ENCODE measurements at places on chromosomes 5 and 9. TPM values are rescaled to one million over a fixed set of nuclear protein-coding genes. Genes with fewer than 3 reads are reported as not detected.

PCDHGC4 gene
- total RNA-seq, result 22.2 TPM

DNA sequence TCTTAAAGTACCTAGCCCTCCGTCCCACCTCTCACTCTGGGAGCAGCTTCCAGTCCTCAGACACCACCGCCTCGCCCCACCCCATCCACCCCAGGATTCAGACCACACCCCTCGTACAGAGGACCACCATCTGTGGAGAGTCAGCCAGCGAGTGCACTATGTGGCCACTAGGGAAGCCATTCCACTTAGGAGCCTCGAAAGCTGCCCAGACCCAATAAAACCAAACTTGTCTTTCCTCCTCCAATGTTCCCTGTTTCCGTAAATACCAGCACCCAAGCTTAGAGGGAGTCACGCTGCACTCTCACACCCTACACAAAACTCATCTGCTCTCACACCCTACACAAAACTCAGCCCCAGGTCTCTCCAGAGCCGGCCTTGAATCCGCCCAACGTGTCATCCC is 1.9 kb downstream of the GCNT4 start:
- DNase-seq, result no peak

- no peak for DNase-seq
Observed at GRCh38 chr5:93186076-93186682, 394.8 kb downstream of the NR2F1-AS1 start.

GRCh38 chr5:178396796-178397720 is 164.5 kb upstream of the PHYKPL start:
- DNase-seq, result peak; percentile 6

DNA sequence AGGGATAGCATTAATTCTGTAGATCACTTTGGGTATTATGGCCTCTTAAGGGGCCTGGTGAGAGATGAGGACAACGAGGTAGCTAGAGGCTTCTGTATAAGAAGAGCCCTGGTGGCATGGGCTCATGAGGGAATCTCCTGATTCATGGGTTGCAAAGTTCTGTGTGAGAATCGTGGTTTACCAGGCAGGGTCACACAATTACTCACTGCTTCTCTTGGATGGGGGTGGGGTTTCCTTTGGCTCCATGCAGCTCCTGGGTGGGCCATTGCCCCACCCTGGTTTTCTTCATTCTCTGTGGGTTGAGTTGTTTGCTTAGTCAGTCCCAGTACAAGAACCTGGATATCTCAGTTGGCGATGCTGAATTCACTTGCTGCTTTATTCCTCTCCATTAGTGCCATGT is 30.9 kb upstream of the TNFSF15 start:
- no peak for DNase-seq

C5orf52 gene
- not detected for total RNA-seq

DNA sequence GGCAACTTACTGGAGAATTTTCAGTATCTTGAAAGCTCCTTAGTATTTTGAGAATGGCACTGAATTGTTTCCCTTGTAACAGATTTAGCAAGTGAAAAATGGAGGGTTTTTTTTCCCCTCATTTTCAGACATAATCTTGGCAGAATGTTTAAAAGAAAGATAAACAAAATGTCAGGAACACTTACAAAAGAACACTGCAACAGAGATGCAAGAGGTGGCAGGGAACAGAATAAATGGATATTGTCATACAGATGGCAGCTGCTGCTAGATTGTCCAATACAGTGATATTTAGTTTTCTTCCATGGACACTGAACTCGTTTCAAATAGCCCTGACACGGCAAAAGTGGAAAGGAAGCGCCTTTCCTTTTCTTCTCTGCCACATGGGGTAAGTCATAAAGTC is 76.9 kb upstream of the ZNF608 start:
- no peak for DNase-seq

DNA sequence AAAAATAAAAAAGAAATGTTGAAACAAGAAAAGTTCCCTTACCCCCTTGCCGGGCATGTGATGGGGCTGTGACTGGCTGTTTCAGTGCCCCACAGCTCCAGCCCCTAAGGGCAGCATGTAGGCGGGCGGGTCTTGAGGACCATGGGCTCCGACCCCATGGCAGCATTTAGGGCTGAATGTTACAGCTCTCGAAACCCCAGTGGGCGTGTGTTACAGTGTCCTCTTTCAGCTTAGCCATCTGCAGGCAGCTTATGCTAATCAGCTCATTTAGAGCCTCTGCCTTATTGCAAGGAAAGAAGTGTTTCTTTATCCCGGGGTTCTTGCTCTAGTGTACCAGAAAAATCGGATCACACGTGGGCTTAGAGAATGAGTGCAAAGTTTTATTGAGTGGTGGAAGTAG is 497.4 kb upstream of the CYLC2 start:
- no peak for DNase-seq

DNA sequence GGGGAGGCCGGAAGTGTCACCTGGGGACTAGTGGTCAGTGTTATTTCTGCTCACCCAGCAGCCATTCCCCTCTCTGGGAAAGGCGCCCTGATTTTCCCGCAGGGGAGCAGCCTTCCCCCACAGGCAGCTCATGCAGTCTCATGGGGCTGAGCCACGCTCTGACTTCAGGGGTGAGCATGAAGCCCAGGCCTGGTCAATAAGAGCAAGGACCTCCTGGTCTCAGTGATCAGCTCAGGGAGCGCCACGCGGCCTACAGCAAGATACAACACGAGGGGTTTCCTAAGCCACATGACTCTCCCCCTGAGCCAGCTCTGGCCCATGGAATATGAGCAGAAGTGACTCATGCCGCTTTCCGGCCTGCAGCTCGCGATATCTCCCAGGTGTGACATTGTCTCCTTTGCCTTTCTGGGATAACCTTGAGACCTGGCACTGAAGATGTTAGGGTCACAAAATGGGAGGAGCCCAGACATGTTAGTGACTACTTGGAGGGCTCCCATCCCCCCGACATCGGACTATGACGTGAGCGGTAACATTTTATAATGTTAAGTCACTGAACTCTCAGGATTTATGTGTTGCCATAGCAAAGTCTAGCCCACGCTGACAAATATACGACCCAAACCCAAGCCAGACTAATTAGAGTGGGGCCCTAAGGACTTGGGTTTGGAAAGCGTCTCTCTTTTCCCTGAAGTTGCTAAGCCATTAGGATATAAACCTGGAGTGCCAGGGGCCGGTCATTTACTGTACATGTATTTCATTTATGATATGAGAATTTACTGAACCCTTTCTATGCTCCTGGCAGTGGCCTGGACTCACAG is 46.5 kb upstream of the GFPT2 start:
- DNase-seq, result no peak

C5orf34 gene
- total RNA-seq, result 4.8 TPM

- DNase-seq, result no peak
Observed at GRCh38 chr9:69122549-69123141, 51.4 kb upstream of the TJP2 start.

GRCh38 chr9:10911373-10911772 is 298.6 kb upstream of the PTPRD start:
- no peak for DNase-seq

DNA sequence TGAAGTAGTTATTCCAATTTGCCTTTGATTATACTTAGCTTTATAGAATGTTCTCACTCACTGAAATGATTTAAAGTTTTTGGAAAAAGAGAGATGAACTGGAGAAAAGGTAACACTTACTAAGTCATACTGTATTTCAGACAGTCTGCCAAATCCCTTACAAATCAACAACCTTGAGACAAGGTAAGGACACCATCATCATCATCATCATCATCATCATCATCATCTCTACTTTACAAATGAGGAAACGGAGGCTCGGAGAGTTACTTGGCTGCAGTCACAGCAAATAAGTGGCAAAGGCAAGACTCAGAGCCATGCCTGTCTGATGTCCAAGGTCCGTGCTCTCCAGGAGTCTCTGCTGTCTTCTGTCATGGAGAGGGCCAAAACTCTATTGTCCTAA is 9.4 kb downstream of the GDA start:
- no peak for DNase-seq

PCDHB9 gene
- total RNA-seq, result 7.0 TPM

DNA sequence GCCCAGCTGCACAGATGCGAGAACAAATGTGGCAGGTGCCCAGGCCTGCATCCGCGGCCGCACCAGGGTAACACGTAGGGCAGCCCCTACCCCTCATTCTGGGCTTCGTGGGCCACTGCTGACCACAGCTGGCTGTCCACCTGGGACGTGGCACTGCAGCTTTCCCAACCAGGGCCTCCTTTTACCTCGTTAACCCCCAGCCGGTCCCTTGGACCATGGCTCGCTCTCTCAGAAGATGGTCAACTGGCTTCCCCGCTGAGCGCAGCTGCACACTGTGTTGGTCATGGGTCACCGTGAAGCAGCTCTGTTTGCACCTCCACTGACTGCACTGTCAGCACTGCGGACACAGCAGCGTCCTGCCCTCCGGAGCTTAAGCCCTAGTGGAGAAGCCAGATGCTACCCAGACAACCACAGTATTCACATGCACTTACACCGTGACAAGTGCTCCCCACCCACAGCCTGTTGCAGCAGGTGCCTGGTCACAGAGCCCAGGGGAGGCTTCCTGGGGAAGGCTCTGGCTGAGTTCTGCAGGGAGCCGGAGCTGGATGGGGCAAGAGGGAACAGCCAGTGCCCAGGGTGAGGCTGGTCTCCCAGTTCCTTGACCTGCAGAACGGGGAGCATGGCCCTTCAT is 10.5 kb upstream of the PLEKHG4B start:
- DNase-seq, result no peak

DNA sequence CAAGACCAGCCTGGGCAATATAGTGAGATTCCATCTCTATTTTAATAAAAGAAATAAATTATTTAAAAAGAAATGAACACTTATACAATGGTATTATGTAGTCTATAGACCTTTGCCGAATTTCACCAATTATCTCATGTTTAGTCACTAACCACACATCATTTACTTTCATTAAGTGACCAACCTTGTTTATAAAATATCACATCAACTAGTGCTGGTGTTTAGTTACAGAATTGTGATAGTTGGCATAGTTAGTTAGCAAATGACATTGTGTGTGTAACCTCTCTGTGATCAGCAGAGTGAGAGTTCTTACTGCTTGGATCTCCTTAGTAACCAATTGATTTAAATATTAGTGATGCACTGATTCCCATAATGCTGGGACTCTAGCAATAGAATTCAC is 71.8 kb downstream of the PRR16 start:
- no peak for DNase-seq

ZNF608 gene
- total RNA-seq, result 21.2 TPM

KCNT1 gene
- total RNA-seq, result 107 TPM

GRCh38 chr5:89695371-89695770 is 714.2 kb downstream of the CETN3 start:
- DNase-seq, result no peak

SLC36A3 gene
- not detected for total RNA-seq

GOLM1 gene
- total RNA-seq, result 79.5 TPM

GRCh38 chr5:180338001-180338707 is 15.0 kb downstream of the GFPT2 start:
- no peak for DNase-seq

GRCh38 chr5:112247960-112248359 is 171.1 kb downstream of the EPB41L4A start:
- DNase-seq, result no peak

GRCh38 chr9:125691869-125692268 is 15.1 kb downstream of the MAPKAP1 start:
- DNase-seq, result no peak

DNA sequence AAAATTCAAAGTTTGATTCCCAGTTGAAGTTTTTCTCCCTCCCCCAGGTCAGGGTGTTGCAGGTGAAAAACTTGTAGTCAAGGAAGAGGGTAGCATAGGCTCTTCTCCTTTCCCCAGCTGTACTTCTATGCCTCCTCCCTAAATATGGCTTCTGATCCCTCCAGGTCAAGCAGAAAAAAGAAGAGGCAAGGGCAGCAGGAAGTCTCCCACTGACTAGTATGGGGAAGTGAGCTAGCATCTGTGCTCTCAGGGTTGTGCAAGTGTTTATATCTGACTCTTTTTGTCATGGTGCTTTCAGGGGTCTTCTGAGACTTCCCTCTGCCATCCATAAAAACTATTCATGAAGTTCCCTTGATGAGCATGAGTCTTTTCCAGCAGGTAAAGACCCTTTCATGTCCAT is 76.0 kb downstream of the ATPSCKMT start:
- no peak for DNase-seq

CTNND2 gene
- total RNA-seq, result 361 TPM

DNA sequence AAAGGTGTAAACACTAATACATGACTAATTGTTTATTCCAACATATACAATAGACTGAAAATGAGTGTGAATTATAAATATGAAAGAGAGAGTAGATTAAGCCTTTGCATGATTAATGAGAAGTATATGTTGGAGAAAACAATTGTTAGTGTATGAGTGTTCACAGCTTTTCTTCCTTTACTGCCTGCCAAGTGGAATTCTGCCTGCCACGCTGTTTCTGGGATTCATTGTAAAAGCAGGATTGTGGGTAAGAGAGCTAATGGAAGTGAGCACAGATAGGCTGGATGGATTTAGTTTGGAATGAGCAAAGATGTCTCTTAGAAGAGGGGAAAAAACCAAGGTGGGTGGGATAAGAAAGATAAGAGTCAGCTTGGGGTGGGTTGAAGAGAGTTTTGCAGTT is 129.6 kb upstream of the NMUR2 start:
- no peak for DNase-seq

- DNase-seq, result no peak
Observed at GRCh38 chr5:125525356-125525755, 778.9 kb upstream of the ZNF608 start.

DNA sequence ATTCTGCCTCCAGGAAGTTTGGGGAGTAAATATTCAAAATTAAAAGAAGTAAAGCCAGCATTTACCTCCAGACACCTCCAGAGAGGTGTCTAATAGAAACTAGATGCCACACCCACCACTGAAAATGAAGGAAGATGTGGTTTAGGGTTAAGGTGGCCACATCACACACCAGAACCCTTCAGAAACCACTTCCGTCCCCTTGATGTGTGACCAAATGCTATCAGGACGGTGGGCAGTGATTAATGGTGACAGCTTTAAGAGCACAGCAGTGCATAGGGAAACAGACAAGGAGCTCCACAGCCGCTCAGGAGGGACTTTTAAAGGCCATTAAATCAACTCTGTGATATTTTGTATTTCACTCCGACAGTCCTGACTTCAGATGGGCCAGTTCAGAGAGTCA is 295.2 kb downstream of the BRINP1 start:
- no peak for DNase-seq

PAPPA gene
- 0.27 TPM for total RNA-seq

NAIP gene
- 44.6 TPM for total RNA-seq

DNA sequence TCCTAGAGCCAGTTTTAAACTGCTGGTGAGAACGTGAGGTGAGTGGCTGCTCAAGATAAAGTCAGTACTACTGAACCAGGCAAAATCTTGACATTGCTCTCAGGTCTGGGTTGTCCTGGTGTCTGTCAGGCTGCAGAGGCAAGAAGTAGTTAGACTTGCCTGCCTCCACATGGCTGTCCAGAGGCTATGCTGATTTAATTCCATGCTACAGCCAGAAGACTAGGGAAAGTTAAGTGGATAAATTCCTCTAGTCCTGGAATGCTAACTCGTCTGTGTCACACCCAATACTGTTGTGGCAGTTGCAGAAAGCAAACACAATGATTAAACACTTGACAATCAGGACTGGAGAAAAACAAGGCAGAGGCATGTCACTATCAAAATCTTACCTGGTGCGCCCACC is 118.9 kb downstream of the ACER2 start:
- DNase-seq, result no peak

- no peak for DNase-seq
Observed at GRCh38 chr5:145178641-145179523, 656.3 kb downstream of the PRELID2 start.
